ENCODE measurements at places on chromosomes 4 and X. TPM values are rescaled to one million over a fixed set of nuclear protein-coding genes. Genes with fewer than 3 reads are reported as not detected.

- no peaks in the 10 kb centered on the region for H3K4me1 ChIP-seq
- H3K27ac ChIP-seq, result peak overlapping the region; percentile 71
- no peaks in the 10 kb centered on the region for H3K27me3 ChIP-seq
- no peak overlapping the region for H3K4me3 ChIP-seq
Measured at GRCh38 chr4:40480291-40480690, 145.2 kb downstream of the CHRNA9 start.

DNA sequence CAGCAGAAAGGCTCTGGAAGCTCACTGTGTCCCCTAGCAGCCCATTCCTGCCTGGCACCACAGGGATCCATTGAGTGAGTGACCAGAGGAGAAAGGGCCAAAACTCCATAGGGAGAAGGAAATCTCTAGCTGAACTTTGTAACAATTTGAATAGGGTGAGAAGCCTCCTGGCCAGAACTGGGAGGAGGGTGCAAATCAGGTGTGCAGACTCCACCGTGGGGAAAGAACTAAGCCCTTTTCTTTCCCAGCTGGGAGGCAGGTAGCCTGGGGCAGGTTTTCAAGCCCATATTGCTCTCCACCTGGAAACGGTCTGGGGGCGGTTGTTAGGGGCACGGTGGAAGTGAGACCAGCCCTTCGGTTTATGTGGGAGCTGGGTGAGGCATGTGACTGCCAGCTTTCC, 227.2 kb downstream of the SNCA start:
- no peak overlapping the region for H3K27ac ChIP-seq
- no peaks in the 10 kb centered on the region for H3K27me3 ChIP-seq
- no peak overlapping the region for H3K4me3 ChIP-seq
- H3K4me1 ChIP-seq, result peaks cover 2% of the 10 kb centered on the region
- H3K36me3 ChIP-seq, result peaks cover 1% of the 10 kb centered on the region

DNA sequence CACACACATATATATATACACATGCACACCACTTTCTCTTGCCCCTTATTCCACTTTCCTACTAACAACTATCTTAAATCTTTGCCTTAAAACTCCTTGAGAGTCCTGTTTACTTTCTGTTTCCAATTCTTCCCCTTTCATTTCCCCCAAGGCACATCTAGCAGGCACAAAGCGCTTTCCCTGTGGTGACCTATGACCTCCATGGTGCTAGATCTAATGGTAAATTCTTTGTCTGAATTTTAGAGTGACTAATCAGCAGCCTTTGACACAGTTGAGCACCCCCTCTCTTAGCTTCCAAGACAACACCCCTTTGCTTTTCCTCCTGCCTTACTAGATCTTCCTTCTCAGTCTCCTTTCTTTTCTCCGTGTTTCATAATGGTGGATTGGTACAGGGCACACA, 236.4 kb upstream of the TTC29 start:
- no peaks in the 10 kb centered on the region for H3K4me1 ChIP-seq
- no peak for DNase-seq
- no peaks in the 10 kb centered on the region for H3K36me3 ChIP-seq

GRCh38 chrX:124239911-124240310, 92.5 kb upstream of the TEX13D start:
- H3K27me3 ChIP-seq, result no peaks in the 10 kb centered on the region
- H3K36me3 ChIP-seq, result no peaks in the 10 kb centered on the region
- peaks cover 31% of the 10 kb centered on the region for H3K4me1 ChIP-seq
- H3K27ac ChIP-seq, result peak overlapping the region; percentile 29

GRCh38 chrX:23810279-23810678, 27.3 kb downstream of the SAT1 start:
- H3K27ac ChIP-seq, result no peak overlapping the region
- no peak for DNase-seq
- H3K27me3 ChIP-seq, result no peaks in the 10 kb centered on the region

- no peaks in the 10 kb centered on the region for H3K4me1 ChIP-seq
- H3K4me3 ChIP-seq, result no peak overlapping the region
- DNase-seq, result no peak
- no peaks in the 10 kb centered on the region for H3K27me3 ChIP-seq
- H3K27ac ChIP-seq, result no peak overlapping the region
Measured at GRCh38 chr4:110224142-110224541, 25.7 kb upstream of the ELOVL6 start.

DNA sequence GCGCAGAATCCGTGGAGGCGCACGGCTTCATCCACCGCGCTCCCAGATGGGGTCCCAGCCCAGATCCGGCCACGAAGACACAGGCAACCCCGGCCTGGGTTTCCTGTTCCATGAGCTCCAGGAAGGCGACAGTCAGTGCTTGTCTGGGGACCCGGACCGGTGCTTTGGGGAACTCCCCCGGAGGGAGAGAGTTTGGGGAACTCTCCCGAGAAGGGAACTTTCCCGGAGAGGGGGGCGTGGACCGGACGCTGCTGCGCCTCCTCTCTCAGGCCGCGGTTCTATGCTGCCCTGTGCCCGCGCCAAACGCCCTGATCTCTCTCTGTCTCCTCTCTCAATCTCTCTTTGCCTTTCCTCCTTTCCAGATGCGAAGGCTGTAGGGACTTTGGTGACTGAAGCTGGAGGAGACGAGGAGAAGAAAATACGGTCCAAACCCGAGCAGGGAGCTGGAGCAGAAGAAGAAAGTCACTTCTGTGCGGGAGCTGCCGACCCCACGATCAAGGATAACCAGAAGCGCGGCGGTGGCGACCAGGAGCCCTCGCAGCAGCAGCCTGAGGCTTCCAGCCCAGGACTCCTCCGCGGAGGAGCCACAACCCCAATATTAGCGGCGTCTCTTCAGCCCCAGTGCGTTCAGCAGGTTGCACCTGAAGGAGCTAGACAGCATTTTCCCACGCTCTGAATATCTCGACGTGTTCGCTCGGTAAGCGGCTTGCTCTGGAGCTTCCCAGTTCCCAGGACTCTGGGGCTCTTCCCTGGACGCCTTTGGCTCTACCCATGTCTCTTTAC, 47.6 kb upstream of the NKAP start:
- no peak overlapping the region for H3K27ac ChIP-seq
- H3K27me3 ChIP-seq, result peaks cover 75% of the 10 kb centered on the region
- H3K36me3 ChIP-seq, result no peaks in the 10 kb centered on the region
- H3K4me3 ChIP-seq, result peak overlapping the region; percentile 73
- DNase-seq, result no peak

GRCh38 chrX:111568354-111568753, 56.9 kb downstream of the SERTM2 start:
- no peaks in the 10 kb centered on the region for H3K4me1 ChIP-seq
- DNase-seq, result no peak
- H3K27me3 ChIP-seq, result no peaks in the 10 kb centered on the region

GRCh38 chrX:47941423-47941822, 62.4 kb downstream of the ZNF182 start:
- peaks cover 7% of the 10 kb centered on the region for H3K4me1 ChIP-seq
- H3K27ac ChIP-seq, result no peak overlapping the region

DNA sequence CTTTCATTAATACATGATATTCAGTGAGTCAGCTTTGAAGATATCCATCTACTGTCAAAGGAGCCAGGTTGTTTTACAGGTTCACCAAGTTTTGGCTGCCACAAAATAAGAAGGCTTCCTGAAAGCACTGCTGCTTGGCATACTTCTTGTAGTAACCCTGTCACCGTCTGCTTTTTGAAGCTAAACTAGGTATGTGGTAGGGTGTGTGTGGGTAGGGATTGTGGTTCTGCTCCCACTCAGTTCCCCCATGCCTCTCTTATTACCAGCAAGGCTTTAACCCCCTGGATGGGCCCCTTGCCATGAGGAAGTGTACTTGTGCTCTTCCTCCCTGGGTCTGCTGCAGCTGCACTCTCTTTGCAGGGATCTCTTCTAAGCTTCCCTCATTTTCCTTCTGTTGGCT, 191.2 kb downstream of the BANK1 start:
- H3K4me1 ChIP-seq, result no peaks in the 10 kb centered on the region
- H3K27me3 ChIP-seq, result no peaks in the 10 kb centered on the region
- H3K27ac ChIP-seq, result no peak overlapping the region
- DNase-seq, result no peak
- no peaks in the 10 kb centered on the region for H3K36me3 ChIP-seq
- no peak overlapping the region for H3K4me3 ChIP-seq

GRCh38 chr4:54367059-54367458, 138.0 kb downstream of the PDGFRA start:
- no peaks in the 10 kb centered on the region for H3K4me1 ChIP-seq
- H3K27me3 ChIP-seq, result peaks cover 9% of the 10 kb centered on the region
- H3K27ac ChIP-seq, result no peak overlapping the region

GRCh38 chr4:171813526-171814250, 484 bp downstream of the GALNTL6 start:
- H3K4me3 ChIP-seq, result no peak overlapping the region
- H3K36me3 ChIP-seq, result peaks cover 2% of the 10 kb centered on the region
- no peak for DNase-seq
- H3K27ac ChIP-seq, result no peak overlapping the region

GRCh38 chr4:39719804-39720580, 22.1 kb downstream of the UBE2K start:
- no peaks in the 10 kb centered on the region for H3K27me3 ChIP-seq
- H3K4me3 ChIP-seq, result peak overlapping the region; percentile 33
- H3K4me1 ChIP-seq, result peaks cover 56% of the 10 kb centered on the region
- DNase-seq, result no peak
- H3K27ac ChIP-seq, result peak overlapping the region; percentile 28

DNA sequence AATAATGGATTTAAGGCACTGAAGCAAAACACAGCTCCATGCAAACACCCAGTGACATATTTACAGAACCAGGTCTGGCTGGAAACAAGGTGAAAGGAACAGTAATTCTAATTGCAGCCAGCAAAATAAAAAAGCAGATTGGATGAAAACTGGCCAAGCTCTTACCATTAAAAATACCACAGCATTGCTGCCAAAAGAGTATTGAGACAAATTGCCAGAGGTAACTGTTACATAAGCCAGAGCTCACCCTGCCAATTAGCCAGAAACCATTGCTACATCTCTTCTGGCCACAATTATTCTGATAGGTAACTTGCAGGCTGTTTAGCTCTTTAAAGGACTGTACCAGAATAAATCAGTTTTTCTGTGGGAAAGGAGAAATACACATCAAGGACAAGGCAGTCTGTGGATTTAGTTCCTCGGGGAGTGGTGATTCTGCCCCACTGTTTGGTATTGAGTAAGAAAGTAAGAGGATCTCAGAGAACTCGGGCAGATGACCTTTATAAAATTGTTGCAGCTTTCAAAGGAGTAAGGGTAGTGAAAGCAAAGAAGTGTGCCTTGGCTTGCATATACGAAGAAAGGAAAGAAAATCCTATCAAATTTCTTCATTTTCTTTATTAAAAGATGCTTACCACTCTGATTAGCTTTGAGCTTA, 369.5 kb downstream of the PPP3CA start:
- H3K27ac ChIP-seq, result no peak overlapping the region
- no peaks in the 10 kb centered on the region for H3K36me3 ChIP-seq
- no peak for DNase-seq

DNA sequence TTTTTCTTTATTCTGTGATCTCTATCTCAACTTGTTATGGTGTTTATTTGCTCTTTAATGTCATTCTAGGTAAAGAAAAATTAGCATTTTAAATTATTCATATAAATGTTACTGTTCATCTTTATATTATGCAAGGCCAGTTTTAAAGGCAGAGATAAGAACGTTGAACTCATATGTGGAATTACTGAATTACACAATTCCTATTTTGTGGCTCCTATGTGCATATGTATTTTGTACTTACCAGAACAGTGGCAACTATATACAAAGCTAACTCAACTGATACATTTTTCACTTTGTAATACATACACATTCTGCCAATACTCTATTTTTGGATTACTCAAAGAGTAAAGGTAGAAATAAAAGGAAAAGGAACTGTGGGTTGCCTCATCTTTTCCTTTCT, 533.2 kb upstream of the NR3C2 start:
- no peak for DNase-seq
- no peak overlapping the region for H3K4me3 ChIP-seq
- H3K27ac ChIP-seq, result no peak overlapping the region
- peaks cover 2% of the 10 kb centered on the region for H3K27me3 ChIP-seq
- H3K4me1 ChIP-seq, result no peaks in the 10 kb centered on the region
- no peaks in the 10 kb centered on the region for H3K36me3 ChIP-seq

GRCh38 chrX:107610667-107611066, 17.6 kb upstream of the PRPS1 start:
- H3K4me3 ChIP-seq, result no peak overlapping the region
- no peaks in the 10 kb centered on the region for H3K27me3 ChIP-seq
- DNase-seq, result no peak
- no peaks in the 10 kb centered on the region for H3K36me3 ChIP-seq
- no peak overlapping the region for H3K27ac ChIP-seq

The ALB gene
- total RNA-seq, result 0.88 TPM

The SCML1 gene
- total RNA-seq, result 32.6 TPM

The TBX22 gene
- not detected for total RNA-seq

The RAB33A gene
- total RNA-seq, result 16.7 TPM

The FRMPD4 gene
- total RNA-seq, result not detected

The PITX2 gene
- total RNA-seq, result not detected

Measured in naive thymus-derived CD8-positive, alpha-beta T cell (primary cell).